ENCODE measurements at places on chromosomes 16 and 17.

- DNase-seq = no peak
Observed at GRCh38 chr16:2194166-2194834, 2.1 kb downstream of the CASKIN1 start.

DNA sequence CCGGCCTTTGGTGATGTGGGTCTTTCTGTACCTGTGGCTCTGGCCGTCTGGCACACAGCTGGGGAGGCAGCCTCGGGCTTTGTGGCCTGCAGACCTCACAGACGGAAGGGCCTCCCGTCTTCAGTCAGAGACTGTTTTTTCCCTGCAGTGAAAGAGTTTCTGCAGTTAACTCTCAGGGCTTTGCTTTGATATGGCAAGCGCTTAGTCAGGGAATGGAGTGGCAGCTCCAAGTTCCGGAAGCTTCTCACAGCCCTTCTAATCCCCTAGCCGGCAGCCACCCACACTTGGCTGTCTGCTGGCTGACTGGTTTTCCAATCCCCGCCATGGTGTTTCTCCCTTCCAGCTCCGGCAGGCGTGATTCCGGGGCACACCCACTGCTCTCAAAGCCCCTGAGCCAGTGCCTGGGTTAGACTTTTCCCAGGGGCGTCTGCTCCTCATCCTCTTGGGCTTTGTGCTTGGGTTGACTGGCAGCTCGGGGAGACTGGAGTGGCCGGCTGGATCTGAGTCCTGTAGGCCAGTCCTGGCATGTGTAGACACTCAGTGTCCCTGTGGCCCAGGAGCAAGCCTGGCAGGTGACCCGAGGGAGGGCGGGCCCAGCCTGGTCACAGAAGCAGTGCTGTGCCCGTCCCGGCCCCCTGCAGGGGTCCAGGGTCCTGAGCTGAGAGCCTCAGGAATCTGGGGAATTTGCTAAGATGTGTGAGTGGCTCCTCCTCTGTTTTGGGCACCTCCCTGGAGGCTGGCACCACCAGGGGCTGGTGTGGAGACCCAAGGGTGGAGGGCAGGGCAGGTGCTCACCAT lies 29.9 kb downstream of the BAIAP2 start:
- no peak for DNase-seq

- no peak for DNase-seq
Observed at GRCh38 chr17:64315032-64315490, 52.0 kb upstream of the TEX2 start.

- DNase-seq = no peak
Observed at GRCh38 chr16:50309527-50310307, 43.4 kb downstream of the ADCY7 start.

GRCh38 chr16:23523321-23523720 lies 13.0 kb upstream of the GGA2 start:
- DNase-seq = no peak

Measured in NCI-H2171 (cell line).